Posterior vena cava (tissue), 2 donors: ENCODE measurements at places on chromosomes 6 and 20.

DNA sequence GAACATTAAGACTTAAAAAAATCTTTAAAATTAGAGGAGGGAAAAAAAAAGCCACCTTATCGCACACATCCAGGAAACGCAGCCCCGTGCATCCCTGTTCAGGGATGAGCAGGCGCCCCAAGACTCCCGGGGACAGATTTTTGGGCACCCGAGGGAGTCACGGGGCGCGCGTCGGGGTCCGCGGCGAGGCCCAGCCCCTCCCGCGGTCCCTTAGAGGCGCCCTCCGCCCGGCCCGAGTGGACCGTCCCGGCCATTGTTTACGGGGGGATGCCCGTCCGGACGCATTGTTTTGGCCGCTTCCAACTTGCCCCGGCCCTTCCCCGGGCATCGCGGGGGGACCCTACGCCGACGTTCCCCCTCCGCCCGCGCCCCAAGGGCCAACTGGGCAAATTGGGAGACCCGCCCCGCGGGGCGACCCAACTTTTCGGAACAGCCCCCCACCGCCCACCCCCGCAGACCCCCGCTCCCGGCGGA, 610 bp downstream of the ZNF217 start:
- peak; percentile 83 for DNase-seq

GRCh38 chr20:24590178-24590982, 121.0 kb downstream of the SYNDIG1 start:
- peak; percentile 78 for DNase-seq

GRCh38 chr6:15370733-15371671, 125.1 kb downstream of the JARID2 start:
- DNase-seq = no peak

- DNase-seq = no peak
These were observed 906 bp upstream of the BTN3A2 start for GRCh38 chr6:26363882-26364701.

DNA sequence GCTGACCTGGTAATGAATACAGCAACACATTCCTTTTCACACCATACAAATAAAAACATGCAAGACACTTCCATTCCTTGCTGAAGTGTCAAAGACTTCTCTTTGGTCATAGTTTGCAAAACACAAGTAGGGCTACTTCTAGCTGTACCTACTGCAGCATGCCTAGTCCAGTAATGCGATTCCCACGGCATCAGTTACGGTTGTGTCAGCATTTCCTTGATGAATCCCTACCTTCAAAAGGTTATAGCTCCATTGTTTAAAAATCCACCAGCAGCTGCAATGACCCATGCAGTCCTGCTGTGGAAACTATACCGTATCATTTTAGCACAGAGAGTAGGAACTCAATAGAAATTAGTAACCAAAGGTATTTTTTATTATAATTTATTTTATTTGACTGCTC, 1371.5 kb downstream of the EPHA7 start:
- DNase-seq = no peak

GRCh38 chr6:111101987-111102386, 14.7 kb downstream of the SLC16A10 start:
- no peak for DNase-seq

DNA sequence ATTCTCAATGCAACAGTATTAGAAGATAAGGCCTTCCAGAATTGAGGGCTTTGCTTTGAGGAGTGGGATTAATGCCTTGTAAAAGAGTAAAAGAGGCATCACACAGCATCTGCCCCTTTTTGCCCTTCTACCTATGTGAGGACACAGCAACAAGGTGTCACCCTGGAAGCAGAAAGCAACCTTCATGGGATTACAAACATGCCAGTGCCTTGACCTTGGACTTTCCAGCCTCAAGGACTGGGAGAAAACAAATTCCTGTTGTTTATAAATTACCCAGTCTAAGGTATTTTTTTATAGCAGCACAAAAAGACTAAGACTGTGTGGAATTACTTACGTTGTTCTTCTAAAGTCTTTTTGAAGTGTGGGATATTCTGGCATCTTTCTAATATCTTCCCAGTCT, 150.0 kb upstream of the SLC22A16 start:
- no peak for DNase-seq

DNA sequence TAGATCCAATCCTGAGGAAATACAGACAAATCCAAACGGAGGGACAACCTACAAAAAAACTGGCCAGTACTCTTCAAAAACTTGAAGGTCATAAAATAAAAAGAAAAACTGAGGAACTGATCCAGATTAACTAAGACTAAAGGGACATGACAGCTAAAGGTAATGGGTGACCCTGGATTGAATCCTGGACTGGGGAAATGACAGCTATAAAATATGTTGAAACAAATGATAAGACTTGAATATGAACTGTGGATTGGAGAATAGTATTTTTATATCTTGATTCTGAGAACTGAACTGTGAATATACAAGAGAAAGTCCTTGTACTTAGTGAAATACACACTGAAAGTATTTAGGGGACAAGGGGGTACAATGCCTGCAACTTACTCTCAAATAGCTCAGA, 96.9 kb upstream of the EMILIN3 start:
- DNase-seq = no peak

DNA sequence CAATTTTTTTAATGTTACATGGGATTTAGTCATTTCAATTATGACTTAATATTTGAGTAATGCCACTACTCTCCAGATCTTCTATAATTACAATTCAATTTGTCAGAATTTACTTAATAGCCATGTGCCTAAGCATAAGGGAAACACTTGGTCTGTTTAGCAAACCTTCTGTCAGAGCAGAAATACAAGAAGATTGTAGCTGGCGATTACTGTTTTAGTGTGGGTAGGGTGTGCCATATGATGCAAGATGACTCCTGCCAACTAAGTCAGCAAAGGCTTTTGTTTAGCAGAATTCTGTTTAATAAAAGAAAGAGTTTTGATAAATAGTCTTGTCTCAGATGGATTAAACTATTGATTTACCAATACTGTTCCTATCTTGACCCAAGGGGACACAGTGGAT, 455.4 kb downstream of the RNF144B start:
- DNase-seq = no peak
